Activated CD4-positive, alpha-beta T cell treated with anti-CD3 and anti-CD28 coated beads, Interleukin-2, amount 10 ng/mL, durations not matched to agents 7 days and 5 days (primary cell): ENCODE measurements at places on chromosomes 2 and 18. TPM values are rescaled to one million over a fixed set of nuclear protein-coding genes. Genes with fewer than 3 reads are reported as not detected.

Gene CYRIA
- 0.20 TPM for total RNA-seq

GRCh38 chr18:446941-447560 is 53.5 kb downstream of the COLEC12 start:
- no peak overlapping the region for H3K4me3 ChIP-seq
- no peaks in the 10 kb centered on the region for H3K36me3 ChIP-seq
- H3K4me1 ChIP-seq: no peaks in the 10 kb centered on the region
- no peak overlapping the region for H3K27ac ChIP-seq

GRCh38 chr18:21242780-21243401 is 859 bp downstream of the GREB1L start:
- no peak for DNase-seq
- H3K27me3 ChIP-seq: peaks cover 57% of the 10 kb centered on the region
- no peak overlapping the region for H3K27ac ChIP-seq
- H3K36me3 ChIP-seq: peaks cover 3% of the 10 kb centered on the region
- no peak overlapping the region for H3K4me3 ChIP-seq
- peaks cover 3% of the 10 kb centered on the region for H3K4me1 ChIP-seq

DNA sequence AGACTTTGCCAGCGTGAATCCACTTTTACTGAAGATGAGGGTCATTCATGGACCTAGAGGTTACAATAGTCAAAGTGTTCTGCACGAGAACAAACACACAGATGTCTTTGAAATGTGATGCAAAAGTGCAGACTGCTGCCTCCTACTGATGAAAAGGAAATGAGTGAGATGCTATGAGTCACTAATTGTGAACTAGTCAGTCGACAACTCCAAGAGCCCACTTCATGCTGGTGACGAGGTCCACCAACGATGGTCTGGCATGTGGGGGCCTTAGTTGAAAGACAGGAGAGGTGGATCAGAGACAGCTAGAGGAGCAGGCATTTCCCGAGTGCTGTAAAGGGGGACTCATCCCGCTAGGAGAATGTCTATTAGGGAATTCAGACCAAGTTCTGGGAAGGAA is 17.1 kb upstream of the ZNF236 start:
- DNase-seq: no peak
- no peak overlapping the region for H3K27ac ChIP-seq
- no peak overlapping the region for H3K4me3 ChIP-seq
- peaks cover 11% of the 10 kb centered on the region for H3K36me3 ChIP-seq
- peaks cover 7% of the 10 kb centered on the region for H3K27me3 ChIP-seq
- H3K4me1 ChIP-seq: peaks cover 12% of the 10 kb centered on the region

DNA sequence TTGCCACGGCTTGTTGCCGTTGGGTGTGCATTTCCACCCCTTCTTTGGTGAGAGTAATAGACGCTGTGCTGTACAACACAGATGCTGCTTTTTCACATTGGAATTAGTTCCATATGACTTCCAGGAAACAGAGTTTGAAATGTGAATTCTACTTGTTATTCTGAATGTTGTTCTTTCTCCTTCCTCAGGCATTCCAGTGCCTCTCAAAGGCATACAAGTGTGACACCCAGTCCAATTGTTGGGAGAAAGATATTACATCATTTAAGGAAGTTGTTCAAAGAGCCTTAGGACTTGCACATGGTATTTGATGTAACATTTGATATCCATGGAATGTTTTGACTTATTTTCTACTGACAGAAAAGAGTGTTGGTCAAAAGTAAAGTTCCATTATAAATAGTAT is 134.4 kb upstream of the LTBP1 start:
- no peak overlapping the region for H3K4me3 ChIP-seq
- peaks cover 6% of the 10 kb centered on the region for H3K36me3 ChIP-seq
- no peaks in the 10 kb centered on the region for H3K27me3 ChIP-seq
- DNase-seq: no peak
- no peaks in the 10 kb centered on the region for H3K4me1 ChIP-seq
- H3K27ac ChIP-seq: no peak overlapping the region
